Small intestine (tissue), 16 donors: ENCODE measurements at places on chromosomes 16 and 17.

DNA sequence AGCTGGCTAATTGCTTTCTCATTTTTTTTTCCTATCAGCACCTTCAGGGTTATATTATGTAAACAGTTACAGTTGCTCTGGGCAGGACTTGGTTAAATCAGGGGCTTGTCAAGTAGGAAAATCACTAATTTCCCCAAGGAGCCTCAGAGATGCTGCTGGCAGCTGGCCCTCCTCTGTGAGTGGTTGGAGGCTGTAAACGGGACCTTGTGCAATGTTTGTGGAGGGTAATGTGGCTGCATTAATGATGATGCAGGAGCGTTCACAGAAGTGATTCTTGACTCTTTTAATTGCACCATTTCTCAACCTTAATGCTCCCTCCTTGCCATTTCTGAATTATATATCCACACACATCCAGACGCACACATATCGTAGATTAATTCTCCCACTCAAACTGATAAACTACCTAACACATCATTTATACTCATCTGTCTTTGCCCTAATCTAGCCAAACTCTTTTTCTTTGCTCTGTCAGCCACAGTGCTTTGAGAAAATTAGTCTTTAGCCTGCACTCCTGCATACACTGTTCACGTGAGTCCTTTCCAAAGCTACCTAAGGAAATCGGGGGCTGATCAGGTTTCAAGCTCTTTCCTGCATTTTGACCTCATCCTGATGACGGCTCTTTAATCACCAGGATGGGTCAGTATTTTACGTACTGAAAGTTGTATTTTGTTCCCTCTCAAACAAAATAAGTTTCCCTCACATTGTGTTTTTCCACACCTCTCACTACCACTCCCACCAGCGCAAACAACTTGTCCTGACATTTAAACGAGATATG lies 154.4 kb upstream of the PIRT start:
- DNase-seq = no peak

- DNase-seq = no peak
These were observed 40.1 kb downstream of the CLEC16A start for GRCh38 chr16:10984509-10984908.

DNA sequence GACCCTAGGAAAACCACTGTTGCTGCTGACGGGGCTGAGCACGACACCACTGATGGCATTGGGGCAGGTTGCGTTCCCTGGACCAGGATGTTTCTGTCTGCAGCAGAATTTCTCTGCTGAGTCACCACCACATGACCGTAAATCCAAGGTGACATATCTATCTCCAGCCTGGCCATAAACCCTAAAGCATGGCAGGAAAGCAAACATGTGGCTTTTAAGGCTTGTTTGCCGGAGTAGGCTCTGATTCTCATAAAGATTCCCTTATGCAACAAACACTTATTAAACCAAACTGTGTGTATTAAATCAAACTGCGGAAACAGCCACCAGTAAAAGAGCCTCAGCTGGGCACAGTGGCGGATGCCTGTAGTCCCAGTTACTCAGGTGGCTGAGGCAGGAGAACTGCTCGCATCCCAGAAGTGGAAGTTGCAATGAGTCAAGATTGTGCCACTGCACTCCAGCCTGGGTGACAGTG lies 17.3 kb downstream of the MPHOSPH6 start:
- no peak for DNase-seq

DNA sequence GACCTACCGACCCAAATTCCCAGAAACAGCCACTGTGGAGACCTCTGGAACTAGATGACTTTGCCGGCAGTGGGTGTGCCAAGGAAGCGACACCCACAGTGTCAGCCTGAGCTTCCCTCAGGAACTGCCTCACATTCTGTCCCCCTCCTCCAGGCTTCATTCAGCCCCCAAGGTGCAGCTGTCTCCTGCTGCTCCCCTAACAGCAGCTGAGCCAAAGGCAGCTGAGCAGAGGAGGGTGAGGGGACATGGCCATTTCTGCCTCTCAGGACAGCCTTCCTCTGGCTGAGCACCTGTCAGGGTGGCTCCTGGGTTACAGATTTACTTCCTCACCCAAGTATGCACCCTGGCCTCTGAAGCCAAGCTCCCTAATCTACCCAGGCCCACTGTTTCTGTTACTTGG lies 22.1 kb upstream of the MTMR4 start:
- no peak for DNase-seq

- no peak for DNase-seq
These were observed 94.8 kb downstream of the RTN4RL1 start for GRCh38 chr17:1930337-1930645.

DNA sequence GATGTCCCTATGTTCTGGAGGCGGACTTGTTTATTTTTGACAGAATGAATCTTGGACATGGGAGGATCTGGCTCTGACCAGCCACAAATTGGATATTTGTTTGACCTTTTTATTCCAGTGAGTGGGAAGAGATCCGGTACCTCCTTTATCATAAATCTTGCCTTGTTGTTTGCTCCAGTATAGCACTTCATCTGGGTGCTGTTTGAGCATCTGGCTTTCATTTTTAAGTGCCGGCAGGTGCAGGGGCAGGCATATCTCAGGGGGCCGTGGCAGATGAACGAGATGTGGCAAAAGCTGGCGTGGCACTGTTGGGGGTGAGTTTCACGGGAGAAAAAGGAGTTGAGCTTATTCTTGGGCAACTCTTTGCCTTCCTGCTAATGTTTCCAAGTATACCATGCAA lies 37.8 kb downstream of the MSI2 start:
- DNase-seq = no peak

DNA sequence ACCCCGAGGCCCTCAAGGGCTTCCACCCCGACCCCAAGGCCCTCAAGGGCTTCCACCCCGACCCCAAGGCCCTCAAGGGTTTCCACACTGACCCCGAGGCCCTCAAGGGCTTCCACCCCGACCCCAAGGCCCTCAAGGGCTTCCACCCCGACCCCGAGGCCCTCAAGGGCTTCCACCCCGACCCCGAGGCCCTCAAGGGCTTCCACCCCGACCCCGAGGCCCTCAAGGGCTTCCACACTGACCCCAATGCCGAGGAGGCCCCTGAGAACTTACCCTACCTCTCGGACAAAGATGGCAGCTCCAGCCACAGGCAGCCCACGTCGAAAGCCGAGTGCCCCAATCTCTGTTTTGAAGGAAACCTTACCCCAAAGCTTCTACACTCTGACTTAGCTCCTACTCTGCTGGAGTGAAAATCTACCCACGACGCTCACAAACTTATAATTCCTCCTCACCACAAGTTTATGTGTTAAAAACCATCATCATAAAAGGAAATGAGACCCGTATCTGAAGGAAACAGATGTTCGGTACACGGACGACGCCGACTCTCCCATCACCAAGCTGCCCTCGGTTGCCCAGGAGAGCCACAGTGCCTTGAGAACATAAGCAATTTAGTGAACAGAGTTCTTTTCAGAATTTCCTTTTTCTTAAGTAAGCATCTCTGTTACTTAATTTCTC lies 61.2 kb upstream of the RPH3AL start:
- DNase-seq = no peak

- no peak for DNase-seq
These were observed 63.5 kb downstream of the CRISPLD2 start for GRCh38 chr16:84883301-84883700.

DNA sequence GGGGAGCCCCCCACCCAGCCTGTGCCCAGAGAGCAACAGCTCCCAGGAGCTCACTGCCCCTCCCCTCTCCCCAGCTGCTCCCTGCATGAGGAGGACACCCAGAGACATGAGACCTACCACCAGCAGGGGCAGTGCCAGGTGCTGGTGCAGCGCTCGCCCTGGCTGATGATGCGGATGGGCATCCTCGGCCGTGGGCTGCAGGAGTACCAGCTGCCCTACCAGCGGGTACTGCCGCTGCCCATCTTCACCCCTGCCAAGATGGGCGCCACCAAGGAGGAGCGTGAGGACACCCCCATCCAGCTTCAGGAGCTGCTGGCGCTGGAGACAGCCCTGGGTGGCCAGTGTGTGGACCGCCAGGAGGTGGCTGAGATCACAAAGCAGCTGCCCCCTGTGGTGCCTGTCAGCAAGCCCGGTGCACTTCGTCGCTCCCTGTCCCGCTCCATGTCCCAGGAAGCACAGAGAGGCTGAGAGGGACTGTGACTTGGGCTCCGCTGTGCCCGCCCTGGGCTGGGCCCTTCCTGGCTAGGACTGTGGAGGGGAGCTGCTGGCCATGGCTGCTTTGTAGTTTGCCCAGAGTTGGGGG lies 584 bp downstream of the TCAP start:
- DNase-seq = no peak

DNA sequence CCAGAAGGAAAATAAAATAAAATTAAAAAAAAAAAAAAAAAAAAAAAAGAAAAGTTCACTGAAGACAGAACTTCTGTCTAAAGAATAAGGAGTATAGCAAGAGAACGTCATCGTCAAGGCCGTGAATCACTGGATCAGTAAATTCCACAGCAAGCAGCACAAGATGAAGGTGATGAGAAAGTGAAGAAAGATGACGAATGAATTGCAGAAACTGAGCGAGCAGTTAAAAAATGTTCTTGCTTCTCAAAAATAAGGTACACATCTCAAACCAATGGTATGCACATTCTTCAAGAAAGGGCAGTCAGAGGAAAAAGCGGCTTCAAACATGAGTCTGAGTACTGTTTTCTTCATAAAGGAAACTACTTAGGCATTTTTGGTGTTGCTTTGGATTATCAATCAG lies 104.7 kb downstream of the SMG6 start:
- no peak for DNase-seq

- no peak for DNase-seq
These were observed 1.6 kb downstream of the HIC1 start for GRCh38 chr17:2056206-2057174.

GRCh38 chr17:74569020-74570003 lies 2.0 kb upstream of the CD300H start:
- no peak for DNase-seq

DNA sequence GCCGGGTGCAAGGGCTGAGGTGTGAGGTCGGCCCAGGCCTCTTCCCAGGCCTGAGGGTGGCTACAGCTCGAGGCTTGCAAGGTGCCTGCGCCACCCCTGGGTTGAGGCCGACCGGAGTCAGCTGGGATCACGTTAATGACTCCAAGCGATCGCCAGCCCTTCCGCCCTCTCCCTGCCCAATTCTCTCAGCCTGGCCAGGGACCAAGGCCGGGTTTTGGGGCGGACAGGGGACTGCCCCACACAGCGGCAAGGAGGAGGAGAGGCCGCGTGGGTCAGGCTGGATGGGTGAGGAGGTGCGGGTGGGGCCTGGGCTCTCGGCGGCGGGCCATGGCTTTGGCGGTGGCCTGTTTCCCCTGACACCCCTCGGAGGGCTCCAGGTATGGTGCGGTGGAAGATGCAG lies 3.2 kb upstream of the WDR24 start:
- DNase-seq = no peak

GRCh38 chr16:51461255-51461654 lies 310.2 kb upstream of the SALL1 start:
- DNase-seq = no peak

DNA sequence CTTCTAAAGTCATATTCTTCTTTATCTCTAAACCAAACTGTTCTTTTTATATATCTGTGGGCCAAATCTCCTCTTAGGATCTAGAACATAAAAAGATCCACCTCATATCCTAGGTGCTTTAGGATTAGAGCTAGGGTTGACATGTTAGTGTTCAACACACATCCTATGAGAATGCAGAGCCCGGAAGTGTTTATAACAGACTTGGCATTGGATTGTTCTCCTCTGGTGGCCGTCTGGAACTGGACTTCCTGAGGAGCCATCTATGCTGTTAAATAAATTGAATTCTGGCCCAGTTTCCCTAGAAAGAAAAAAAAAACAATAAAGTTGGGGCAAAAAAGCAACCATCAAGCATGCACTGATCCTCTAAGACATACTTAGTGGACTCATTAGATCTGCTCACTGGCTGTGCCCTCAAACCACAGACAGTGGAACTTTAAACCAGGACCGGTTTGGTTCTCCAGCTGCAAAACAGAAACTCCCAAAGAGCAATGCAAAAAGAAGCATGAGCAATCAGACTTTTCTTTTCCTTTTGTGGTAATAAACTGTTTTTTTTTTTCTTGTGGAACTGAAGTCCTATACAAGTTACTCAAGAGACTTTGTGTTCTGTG lies 182.5 kb downstream of the ZNF18 start:
- DNase-seq = no peak
